Osteoblast (primary cell): ENCODE measurements at places on chromosomes 16 and 17. TPM values are rescaled to one million over a fixed set of nuclear protein-coding genes. Genes with fewer than 3 reads are reported as not detected.
A peak's percentile ranks its signal among the peaks of the same experiment; 100 is the strongest.

- H3K27ac ChIP-seq = no peak overlapping the region
- H3K4me1 ChIP-seq = no peaks in the 10 kb centered on the region
- no peaks in the 10 kb centered on the region for H3K27me3 ChIP-seq
- H3K4me3 ChIP-seq = no peak overlapping the region
These were observed 314.3 kb downstream of the RBFOX1 start for GRCh38 chr16:7646821-7647500.

- H3K36me3 ChIP-seq = no peaks in the 10 kb centered on the region
- H3K27me3 ChIP-seq = no peaks in the 10 kb centered on the region
- DNase-seq = peak; percentile 72
These were observed 432.7 kb upstream of the ASIC2 start for GRCh38 chr17:33725675-33726271.

GRCh38 chr17:14940938-14941265, 324.2 kb downstream of the PMP22 start:
- H3K4me1 ChIP-seq = peaks cover 3% of the 10 kb centered on the region
- H3K36me3 ChIP-seq = no peaks in the 10 kb centered on the region
- no peak overlapping the region for H3K27ac ChIP-seq
- DNase-seq = no peak

DNA sequence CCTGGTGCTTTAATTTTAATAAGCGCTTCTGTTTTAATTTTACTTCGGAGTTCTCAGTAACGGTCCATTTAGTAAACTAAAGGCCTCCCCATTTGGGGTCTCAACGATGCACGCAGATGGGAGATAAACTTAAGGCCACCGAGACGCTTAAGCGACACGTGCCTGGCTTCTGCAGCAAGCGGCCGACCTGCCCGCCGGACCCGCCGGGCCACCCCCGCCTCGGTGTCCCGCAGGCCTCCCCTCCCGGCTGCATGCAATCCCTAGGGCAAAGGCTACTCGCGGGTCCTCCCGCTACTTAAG, 592 bp downstream of the GCSH start:
- no peaks in the 10 kb centered on the region for H3K27me3 ChIP-seq
- peak overlapping the region; percentile 88 for H3K4me3 ChIP-seq
- H3K36me3 ChIP-seq = no peaks in the 10 kb centered on the region
- DNase-seq = no peak
- H3K27ac ChIP-seq = peak overlapping the region; percentile 37

- no peak for DNase-seq
- no peak overlapping the region for H3K4me3 ChIP-seq
- peaks cover 15% of the 10 kb centered on the region for H3K27me3 ChIP-seq
- H3K36me3 ChIP-seq = no peaks in the 10 kb centered on the region
- H3K27ac ChIP-seq = no peak overlapping the region
- H3K4me1 ChIP-seq = no peaks in the 10 kb centered on the region
These were observed 16.6 kb upstream of the MLYCD start for GRCh38 chr16:83882163-83882885.

DNA sequence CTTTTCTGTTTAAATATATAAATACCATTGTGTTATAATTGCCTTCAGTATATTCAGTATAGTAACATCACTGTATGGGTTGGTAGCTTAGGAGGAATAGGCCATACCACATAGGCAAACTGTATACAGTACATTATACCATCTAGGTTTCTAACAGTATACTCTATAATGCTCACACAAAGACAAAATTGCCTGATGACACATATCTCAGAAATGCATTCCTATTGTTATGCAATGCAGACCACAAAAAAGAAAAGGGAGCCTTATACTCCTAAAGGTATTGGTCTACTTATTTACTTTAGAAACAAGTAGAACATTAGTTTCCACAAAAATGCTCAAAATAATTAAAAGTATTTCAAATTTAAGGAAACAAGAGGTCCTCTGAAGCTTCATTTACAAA, 47.9 kb downstream of the SETD6 start:
- no peak overlapping the region for H3K27ac ChIP-seq
- no peak overlapping the region for H3K4me3 ChIP-seq
- H3K27me3 ChIP-seq = no peaks in the 10 kb centered on the region

DNA sequence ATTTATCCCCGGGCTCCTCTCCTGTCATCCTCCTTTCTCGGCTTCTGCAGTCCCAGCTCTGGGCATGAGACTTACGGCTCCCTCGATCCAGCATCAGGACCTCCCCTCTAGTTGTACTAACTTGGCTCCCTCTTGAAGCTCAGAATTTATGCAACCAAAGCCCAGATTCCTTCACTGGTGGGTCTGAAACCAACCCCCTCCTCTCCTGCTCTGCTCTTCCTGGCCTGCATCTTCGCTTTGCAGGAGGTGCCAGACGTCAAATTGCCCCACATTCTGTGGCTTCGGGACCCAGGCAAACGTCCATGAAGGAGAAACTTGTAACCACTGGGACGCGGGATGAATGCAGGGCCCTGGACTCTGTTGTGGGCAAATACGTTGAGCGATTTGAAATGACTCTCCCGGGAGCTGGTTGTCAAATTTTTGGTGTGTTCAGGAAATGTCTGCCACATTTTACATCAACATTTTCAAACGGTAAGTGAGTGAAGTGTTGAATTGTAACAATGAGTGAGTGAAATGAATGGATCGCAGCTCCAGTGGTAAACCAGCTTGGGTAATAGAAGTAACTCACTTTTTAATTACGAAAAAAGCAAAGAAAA, 29.3 kb upstream of the ELAC2 start:
- H3K4me1 ChIP-seq = no peaks in the 10 kb centered on the region
- no peaks in the 10 kb centered on the region for H3K36me3 ChIP-seq
- DNase-seq = no peak
- H3K27me3 ChIP-seq = peaks cover 26% of the 10 kb centered on the region
- H3K27ac ChIP-seq = no peak overlapping the region
- H3K4me3 ChIP-seq = no peak overlapping the region

DNA sequence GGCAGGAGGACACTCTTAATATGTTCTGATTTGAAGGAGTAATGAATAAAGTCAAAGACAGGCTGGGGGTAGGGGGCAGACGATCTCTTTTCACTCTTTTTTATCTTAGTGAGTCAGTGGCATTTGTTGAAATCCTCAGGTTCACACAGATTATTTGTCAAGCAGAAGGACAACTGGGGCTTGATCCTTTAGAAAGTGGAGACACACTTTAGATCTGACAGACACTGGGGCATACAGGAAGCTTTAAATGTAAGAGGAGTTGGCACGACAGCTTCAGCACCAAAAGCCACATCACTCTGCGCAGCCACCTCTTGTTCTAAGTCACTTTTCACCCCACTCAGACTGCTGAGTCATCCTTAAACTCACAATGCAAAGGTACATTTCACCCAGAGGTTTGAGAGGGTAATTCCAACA, 121.5 kb downstream of the STXBP4 start:
- no peak overlapping the region for H3K27ac ChIP-seq
- no peaks in the 10 kb centered on the region for H3K27me3 ChIP-seq
- no peak for DNase-seq
- H3K4me1 ChIP-seq = peaks cover 3% of the 10 kb centered on the region

GLYR1 gene
- total RNA-seq = 48.0 and 48.1 TPM in 2 replicates
